ENCODE measurements at places on chromosomes 2 and 18.

GRCh38 chr2:177612659-177613058 lies 220.1 kb downstream of the AGPS start:
- DNase-seq, result no peak

DNA sequence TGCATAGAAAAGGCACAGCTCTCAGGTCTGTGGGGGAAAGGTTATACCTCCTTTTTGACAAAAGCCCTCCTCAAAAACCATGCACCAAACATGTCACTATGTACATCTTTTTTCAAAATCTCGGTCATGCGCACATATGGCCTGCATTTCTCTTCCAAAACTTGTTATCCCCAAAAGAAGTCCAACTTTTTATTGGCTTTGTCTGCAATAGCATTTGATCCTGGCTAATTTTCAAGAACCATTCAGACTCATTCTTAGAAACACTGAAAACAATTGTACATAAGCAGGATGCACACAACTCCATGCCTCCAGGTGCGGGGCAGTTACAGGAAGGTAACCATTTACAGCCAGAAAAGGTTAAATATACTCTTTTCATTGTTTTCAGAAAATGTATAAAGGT lies 21.9 kb downstream of the SERTAD2 start:
- no peak for DNase-seq

GRCh38 chr18:69674292-69674877 lies 273.3 kb downstream of the CD226 start:
- DNase-seq, result no peak

- peak; percentile 83 for DNase-seq
Measured at GRCh38 chr2:74391580-74392448, 11.7 kb upstream of the DCTN1 start.

DNA sequence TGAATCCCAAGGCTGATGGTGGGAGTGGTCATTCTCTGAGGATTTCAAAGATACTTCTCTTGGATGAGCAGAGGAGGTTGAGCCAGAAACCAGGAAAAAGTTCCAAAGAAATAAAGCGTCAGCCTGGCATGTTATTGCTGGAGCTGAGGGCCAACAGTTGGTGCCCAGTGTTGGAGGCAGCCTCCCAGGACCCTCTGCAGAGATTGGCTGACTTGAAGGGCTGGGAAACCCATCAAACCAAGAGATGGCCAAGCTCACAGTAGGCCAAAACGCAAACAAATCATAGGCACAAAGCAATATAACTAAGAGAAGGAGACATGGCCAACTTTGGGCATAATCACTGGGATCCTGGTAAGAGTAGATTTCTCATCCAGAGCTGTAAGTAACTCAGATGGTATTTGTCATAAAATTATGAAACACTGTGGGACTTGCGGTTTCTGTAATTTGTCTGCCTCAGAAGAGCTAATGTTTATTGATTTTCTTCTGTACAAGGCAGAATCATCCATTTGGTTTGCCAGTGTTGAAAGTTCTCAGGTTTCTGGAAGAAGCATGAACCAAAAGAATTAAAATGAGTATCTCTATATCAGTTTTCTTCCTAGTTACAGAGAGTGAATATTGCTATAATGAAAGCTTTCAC lies 108.3 kb downstream of the ATL2 start:
- DNase-seq, result no peak

DNA sequence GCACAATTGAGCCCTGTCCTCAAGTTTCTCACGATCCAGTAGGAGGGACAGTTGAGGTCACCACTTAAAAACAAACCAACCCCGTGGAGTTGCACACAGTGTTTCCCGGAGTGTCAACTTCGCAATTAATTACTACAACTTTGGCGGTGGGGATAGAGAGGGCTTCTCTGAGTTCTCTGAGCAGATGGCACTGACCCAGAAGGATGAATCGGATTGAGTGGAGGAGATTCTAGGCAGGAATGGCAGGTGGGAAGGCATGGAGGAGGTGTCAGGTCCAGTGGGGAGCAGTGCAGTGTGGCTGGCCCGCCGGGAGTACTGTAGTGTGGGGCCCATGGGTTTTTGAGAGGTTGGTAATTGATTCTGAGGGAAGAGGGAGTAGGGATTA lies 12.0 kb downstream of the SIX3 start:
- no peak for DNase-seq

GRCh38 chr2:122627388-122627787 lies 871.9 kb downstream of the TSN start:
- no peak for DNase-seq

- DNase-seq, result no peak
Measured at GRCh38 chr2:6999211-6999877, 82.1 kb downstream of the RNF144A start.

- DNase-seq, result no peak
Measured at GRCh38 chr2:25994509-25994908, 12.2 kb upstream of the KIF3C start.

- DNase-seq, result no peak
Measured at GRCh38 chr2:144524118-144525009, 4.4 kb upstream of the ZEB2 start.

DNA sequence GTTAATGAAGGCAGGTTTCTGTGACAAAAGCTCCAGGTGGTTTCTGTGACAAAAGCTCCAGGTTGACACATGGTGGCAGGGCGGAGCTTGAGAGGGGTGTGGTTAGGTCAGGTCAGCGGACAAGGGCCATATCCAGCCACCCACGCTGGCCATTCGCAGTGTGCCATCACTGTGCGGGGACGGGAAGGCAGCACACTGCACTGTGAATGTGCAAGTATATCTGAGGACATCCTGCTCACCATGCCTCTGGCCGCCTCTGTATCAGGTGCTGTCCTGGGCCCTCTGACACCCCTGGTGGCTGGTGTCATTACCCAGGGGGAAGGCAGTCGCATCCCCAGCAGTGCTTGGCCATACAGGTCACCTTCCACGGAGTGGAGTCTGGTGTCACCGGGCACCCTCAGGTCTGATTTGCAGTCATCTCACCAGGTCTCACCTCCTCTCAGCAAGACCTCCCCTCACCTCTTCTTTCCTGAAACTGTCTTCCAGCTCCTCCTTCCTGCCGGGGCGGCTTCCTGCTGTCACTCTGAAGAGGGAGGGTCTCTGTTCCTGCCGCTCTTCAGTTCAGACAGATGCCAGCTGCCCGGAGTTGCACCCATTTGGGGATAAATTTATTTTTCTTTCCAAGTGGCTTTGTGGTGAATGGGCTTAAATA lies 34.9 kb downstream of the CTIF start:
- no peak for DNase-seq

DNA sequence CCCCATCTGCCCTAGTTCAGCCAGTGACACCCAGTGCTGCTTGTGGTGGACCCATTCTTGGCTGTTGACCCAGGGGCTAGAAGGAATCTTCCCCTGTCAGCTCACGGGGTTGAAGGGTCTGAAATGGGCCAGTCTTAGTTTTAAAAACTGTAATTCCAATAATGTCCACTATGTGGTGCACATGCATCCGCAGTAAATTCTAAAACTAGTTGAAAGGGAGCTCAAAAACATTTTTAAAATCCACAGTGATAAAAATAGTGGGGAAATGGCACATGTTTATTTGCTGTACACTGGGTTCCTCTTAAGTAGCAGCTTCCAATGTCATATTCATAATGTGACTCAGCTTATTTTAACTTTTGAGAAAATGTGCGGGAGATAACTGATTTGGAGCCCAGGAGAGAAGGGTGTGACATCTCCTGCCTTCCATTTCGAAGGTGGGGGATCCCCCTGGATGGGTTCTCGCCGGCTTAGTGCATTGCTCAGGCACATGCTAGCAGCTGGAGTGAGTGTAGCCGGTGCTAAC lies 32.8 kb downstream of the GRHL1 start:
- no peak for DNase-seq

DNA sequence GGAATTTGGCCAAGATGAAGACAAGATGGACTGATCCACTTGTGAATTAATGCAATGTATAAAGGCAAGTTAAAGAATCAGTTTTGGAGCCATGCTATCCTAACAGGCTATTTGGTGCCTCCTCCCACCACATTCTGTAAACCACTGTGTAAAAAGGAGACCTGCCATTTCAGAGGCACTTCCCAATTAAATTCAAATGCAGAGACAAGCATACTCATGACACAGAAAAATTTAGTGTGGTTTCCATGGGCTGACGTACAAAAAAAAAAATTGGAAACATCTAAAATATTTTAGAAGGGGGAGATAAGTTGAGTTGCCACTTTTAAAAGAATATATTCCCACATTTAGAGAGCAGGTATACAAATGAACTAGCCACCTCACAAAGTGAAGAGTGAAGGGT lies 112.1 kb downstream of the TCF4 start:
- no peak for DNase-seq

- no peak for DNase-seq
Measured at GRCh38 chr18:2657788-2658458, 2.4 kb downstream of the SMCHD1 start.

DNA sequence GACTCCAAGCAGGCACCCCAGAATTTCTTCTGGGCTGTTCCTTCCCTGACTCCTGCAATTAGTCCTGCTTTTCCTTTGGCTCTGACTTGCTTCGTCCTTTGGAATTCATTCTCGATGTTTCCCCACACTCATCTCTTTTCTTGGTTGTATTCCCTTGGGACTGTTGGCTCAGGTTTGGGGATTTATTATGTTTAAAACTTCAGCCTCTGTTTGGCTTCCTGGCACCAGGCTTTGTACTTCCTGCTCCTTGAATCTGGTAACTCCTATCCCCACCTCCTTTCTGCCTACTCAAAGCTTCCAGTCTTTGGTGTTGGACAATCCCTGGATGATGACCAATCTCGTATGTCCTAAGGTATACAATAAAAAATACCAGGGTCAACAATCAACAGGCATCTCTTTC lies 1.8 kb upstream of the KCNE4 start:
- no peak for DNase-seq

DNA sequence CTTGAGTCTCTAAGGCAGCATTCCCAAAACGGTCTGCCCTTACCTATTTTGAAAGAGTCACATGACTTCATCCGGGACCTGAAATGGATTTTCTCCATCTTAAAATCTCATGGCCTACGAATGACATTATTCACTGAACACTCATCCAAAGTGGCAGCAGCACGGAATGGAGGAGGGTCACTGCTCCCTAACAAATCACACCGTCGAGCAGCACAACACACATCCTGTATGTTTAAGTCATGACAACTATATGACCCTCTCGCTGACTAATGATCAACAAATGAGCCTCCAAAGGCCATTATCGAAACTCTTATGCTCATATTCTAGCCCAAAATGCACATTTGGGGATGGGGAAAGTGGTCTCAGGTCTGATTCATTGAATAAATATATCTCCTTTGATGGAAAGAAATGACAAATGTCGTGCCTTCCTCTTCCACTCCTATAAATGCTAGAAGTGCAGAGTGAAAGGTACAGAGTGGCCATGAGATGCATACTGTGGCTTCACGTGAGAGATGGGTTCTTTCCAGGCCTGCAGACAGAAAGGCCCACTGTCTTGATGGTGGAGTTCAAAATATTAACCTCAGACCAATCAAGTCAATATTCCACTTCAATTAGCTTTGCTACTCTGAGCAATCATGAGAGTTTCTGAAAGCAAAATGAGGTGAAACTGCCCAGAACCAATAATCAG lies 70.8 kb downstream of the C2orf76 start:
- DNase-seq, result no peak

DNA sequence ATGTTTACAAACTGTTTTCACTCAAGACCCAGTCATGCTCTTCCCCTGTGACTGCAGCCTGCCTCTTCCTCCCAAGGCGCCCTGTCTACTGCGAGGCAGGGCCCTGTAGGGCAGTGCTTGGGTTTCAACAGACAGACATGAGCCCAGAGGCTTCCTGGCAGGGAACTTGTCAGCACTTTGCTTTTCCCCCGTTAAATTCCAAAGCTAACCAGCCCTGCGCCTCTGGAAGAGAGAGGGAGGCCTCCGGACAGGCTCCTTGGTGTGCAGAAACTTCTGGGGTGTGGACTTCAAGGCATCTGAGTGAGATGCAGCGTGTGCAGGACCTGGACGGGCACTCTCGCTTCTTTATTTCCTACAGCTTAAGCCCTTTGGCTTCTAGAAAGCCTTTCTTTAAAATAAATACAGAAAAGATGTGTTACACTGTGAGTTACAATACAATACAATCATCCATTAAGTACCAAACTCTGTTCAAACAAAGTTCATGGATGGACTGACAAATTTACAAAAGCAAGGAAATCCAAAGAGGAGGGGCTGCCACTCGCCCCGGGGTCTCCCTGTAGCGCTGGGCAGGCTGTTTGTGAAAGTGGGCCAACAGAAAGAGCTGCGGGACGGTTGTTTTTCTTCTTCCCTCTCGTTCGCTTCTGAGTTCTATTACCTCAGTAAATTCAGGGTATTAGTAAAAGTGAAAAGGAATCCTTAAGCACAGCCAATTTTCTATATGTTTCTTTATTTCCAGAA lies 8.8 kb upstream of the ZNF516 start:
- DNase-seq, result no peak

DNA sequence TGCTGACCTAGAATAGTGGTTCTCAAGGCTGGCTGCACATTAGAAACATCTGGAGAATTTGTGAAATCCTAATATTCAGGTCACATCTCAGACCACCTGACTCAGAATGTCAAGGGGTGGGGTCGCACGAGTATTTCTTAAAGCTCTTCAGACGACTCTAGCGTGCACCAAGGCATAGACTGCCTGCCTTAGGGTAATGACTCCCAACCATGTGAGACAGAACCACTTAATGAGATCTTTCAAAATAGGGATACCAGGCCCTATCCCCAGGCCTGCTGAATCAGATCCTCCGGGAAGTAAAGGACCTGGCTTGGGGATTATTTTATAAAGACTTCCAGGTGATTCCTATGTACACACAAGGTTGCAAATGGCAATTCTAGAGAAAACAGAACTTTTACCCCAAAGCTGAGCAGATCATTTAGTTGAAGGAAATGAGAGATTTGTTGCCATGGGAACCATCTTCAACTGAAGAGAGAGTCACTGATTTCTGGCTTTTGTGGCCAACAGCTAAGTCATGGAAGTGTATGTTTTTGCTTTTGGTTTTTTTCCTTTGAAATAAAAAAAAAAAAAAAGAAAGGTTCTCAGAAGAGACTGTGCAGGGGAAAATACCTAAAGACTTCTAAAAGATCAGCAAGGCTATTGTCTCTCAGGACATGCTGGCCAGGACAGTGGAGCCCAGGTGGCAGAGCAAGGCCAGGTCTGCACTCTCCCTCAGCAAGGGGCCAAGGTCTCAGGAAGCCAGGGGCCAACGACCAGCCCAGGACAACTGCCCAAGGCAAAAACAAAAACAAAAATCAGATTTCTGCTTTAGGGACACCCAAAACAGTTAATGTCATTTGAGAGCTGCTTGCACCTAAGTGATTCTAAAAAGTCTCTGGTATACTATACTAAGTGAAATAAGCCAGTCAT lies 15.3 kb upstream of the LOXHD1 start:
- no peak for DNase-seq

- no peak for DNase-seq
Measured at GRCh38 chr2:163565192-163565591, 170.6 kb downstream of the FIGN start.

DNA sequence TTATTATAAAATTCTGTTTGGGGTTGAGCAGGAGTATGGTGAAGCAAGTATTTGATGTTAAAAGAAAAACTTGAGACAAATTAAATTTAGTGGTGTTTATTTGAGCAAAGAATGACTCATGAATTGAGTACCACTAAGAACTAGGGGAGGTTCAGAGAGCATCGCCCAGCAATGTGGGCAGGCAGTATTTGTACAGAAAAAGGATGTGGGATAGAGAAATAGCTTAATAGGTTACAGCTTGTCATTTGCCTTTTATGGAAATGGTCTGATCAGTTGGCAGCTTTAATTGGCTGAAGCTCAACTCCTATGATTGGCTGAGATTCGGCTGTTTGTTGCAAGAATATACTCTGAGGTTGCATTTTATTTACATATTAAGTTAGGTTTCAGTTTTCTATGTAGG lies 68.2 kb downstream of the LRATD1 start:
- DNase-seq, result no peak

- DNase-seq, result no peak
Measured at GRCh38 chr2:38719706-38720105, 31.5 kb downstream of the SRSF7 start.

GRCh38 chr2:219142329-219142728 lies 18.3 kb downstream of the NHEJ1 start:
- DNase-seq, result no peak

Data from omental fat pad (tissue), 4 donors.